Activated T-helper 1 cell treated with anti-CD3 and anti-CD28 coated beads, Interleukin-12 subunit alpha, Interleukin-12 subunit beta, Interleukin-2, Interleukin-4 antibody, amounts not matched to agents 30 ng/mL and 10 ng/mL and 1 ng/mL, durations not matched to agents 14 hours and 24 hours and 36 hours (primary cell): ENCODE measurements at places on chromosomes 1 and 21.

DNA sequence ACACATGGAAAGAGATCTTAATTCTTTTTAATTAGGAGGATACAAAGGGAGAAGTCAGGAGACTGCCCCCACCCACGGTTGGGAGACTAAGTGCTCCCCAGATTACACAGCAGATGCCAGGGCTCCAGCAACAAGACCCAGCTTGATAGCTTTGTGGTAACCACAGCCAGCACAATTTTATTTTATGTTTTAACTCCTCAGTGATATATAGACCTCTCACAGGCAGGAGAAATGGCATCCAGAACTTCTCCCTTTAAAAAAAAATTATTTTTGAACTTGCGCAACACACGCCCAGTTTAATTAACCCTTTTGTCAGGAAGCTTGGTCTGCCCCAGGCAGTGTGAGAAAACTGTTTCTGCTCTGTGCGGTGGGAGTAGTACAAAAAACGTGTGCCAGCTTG lies 62.6 kb upstream of the ACOT11 start:
- DNase-seq: no peak

DNA sequence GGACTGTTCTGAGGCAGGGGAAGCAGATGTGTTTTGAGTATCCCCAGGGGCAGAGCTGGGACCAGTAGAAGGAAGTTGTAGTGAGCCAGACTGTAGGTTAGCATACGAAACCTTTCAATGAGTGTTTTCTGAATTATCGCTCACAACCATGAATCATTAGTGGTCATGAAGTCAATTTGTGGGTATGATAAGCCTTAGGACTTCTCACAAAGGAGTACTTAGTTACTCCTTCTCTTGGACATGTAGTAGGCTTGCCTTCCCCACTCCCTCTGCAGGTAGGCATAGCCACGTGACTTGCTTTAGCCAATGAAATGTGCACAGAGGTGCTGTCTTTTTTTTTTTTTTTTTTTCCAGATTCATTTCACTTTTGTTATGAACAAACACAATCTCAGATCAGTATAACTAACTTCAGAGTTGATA lies 23.9 kb upstream of the FAAH start:
- no peak for DNase-seq

DNA sequence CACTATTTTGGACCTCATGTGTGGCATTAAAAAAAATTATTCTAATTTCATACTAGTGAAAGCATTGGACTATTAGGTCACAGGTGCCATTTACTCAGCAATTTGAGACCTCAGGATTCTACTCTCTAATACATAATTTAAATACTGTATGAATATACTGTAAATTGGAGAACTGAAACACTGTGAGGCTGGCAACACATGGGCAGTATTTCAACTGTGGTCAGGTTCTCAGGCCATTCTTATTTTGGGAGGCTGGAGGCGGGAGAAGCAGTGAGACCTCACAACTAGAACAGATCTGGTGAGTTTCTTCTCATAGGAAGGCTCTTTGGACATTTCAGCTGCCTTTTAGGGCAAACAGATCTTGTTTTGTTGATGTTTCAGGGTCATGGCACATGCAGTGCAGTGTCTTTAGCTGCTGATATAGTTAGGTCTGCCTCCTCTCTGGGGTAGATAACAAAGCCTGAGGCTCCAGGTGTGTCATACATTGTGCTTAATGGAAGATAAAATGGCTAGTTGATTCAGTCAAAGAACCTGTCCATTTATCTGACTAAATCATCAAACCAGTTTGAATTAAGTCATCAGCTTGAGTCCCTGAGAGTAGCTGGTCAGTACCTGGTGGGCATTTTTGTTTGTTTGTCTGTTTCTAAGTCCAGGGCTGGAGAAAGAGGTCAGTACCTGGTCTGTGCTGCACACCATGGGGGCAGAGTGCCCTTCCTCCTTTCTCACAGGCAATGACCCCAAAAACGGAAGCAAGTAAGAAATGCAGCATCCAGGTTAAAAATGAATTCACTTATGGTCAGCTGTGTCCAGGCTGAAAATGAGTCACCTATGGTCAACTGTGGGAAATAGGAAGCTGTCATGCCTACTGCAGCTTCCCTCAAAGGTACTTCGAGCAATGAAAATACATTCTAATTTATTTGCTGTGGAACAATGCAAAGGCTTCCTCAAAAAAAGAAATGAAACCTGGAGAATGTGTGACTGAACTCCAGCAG lies 216.2 kb downstream of the SDCCAG8 start:
- no peak for DNase-seq

GRCh38 chr1:57094749-57095148 lies 128.9 kb upstream of the C8B start:
- DNase-seq: no peak

- no peak for DNase-seq
These were observed 496.4 kb downstream of the SETD4 start for GRCh38 chr21:35563885-35564451.

DNA sequence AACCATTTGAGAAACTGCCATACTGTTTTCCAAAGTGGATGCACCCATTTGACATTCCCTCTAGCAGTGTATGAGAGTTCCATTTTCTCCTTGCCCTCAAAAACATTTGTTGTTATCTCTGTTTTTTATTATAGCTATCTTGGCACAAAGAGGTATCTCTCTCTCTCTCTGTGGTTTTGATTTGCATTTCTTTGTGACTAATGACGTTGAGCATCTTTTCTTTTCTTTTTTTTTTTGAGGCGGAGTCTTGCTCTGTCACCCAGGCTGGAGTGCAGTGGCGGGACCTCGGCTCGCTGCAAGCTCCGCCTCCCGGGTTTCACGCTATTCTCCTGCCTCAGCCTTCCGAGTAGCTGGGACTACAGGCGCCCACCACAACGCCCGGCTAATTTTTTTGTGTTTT lies 17.4 kb upstream of the ZMYM6 start:
- no peak for DNase-seq
